ENCODE measurements at places on chromosomes 6 and 20.

DNA sequence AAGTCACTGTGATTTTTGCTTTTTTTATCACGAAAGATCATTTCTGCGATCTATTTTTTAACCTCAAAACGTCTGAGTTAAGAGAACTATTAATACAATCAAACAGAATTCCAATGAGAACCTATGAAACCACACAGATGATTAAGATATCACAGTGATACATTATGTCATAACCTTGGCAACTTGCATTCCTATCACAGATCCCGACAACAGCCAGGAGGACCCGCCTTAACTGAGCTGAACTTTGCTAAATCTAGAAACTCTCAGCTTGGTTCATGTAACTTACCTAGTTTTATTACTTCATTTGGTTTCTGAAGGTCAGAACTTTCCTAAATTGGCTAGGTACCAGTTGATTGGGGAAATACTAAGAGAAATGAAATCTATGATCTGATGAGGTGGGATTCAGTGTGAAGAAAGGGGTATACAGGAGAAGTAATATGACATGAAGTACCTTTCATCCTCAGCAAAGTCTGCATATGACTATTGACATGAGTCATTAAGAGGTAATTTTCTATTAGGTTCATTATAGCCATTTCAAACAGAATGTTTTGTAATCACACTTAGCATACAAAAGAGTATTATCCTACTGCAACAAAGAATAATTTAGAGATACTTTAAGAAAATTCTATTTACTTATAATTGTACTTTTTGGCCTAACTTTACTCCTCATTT lies 11.2 kb downstream of the LYRM4 start:
- DNase-seq, result no peak

DNA sequence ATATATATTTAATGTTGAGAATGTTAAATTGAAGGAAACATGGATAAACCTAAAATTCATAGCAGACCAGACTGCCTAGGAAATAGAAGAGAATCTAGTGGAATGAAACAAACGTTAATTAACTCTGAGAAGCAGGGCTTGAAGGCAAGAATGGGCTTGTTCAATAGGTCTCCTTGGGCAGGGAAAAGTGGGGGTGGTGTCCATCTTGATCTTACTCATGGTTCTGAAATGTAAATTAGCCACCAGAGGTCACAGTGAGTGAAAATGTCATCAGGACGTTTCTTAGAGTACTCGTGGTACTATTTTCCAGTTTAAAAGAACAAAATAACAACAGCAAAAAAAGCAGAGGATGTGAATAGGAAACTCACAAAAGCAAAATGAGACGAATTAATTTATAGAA lies 66.8 kb upstream of the BTBD3 start:
- DNase-seq, result no peak

DNA sequence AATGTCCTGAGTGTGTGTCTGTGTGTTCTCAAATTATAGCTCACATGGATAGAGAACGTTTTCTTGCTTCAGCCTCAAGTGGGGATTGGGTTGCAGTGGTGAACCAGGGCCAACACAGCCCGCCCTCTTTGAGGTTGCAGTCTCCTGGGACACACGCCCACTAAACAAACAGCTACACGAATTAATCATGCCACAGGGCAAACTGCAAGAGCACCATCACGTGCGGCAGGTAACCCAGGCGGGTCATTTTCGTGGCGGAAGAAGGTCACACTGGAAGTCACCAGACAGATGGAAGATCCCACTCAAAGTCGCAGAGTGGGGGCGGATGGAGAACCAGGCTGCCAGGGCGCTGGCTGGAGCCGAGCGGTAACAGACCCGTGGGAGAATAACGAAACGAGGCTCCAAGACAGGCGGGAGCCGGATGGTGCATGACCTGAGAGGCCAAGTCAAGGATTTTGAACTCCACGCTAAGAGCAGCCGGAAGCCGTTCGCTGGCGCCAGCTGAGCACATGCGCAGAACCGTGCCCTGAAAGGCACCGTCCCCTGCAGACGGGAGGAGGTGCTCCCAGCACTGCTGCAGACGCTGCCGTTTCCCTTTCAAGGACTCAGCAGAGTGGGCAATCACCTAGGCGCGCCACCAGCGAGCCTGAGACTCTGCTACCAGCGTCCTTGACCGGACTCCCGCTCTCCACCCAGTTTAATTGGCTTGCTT lies 10.7 kb downstream of the DLL1 start:
- no peak for DNase-seq

DNA sequence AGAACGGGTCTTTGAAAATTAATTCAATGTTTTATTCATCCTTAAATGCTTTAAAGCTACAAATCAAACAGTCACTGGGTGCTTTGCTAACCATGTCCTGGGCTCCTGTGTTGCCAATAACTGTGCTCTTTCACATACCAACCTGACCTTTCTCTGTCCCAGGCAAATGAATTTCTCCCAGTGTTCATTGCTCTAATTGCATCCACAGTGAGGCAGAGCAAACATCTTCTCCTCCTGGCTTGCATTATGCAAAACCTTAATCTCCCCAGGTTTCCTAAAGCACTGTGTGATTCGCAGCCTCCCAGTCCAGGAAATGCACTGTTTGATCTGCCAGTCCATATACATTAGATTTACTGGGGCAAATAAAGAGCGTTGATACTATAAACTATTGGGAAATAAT lies 219.0 kb downstream of the PREX1 start:
- no peak for DNase-seq

GRCh38 chr6:156877126-156877863 lies 100.1 kb downstream of the ARID1B start:
- no peak for DNase-seq

GRCh38 chr6:81755551-81755950 lies 3.1 kb upstream of the TENT5A start:
- no peak for DNase-seq

- DNase-seq, result no peak
These were observed 107.6 kb downstream of the THBS2 start for GRCh38 chr6:169145991-169146501.

- DNase-seq, result no peak
These were observed 684.6 kb downstream of the RFPL4B start for GRCh38 chr6:113031591-113032238.

- DNase-seq, result no peak
These were observed 144.1 kb downstream of the MTHFD1L start for GRCh38 chr6:151009576-151009975.

GRCh38 chr6:100116411-100117194 lies 122.6 kb upstream of the MCHR2 start:
- peak; percentile 73 for DNase-seq

GRCh38 chr6:158666628-158667359 lies 16.9 kb downstream of the SYTL3 start:
- no peak for DNase-seq

DNA sequence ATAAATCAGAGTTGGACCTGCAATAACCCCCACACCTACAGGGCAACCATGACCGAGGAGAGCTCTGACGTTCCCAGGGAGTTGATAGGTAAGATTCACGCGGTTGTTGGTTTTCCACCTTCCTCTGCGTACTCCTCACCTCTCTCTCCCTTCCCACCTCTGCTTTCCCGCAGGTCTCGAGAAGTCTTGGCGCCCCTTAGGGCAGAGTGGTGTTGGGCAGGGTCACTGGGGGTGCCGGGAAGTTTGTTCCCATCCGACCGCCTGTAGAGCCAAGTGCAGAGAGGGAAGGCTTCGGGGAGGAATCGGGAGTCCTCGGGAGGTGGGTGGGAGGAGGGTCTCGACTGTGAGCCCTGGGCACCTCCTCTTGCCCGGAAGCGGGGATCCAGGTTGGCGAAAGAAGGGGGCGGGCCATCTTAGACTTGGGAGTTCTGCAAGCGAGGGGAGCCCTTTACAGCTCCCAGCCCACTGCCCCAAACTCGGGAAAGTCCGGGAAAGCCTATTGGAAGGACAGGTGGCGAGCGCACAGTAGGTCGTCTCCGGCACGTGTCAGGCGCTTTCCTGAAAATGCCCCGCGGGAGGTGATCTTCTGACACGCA lies 672 bp downstream of the CARMIL1 start:
- DNase-seq, result no peak

DNA sequence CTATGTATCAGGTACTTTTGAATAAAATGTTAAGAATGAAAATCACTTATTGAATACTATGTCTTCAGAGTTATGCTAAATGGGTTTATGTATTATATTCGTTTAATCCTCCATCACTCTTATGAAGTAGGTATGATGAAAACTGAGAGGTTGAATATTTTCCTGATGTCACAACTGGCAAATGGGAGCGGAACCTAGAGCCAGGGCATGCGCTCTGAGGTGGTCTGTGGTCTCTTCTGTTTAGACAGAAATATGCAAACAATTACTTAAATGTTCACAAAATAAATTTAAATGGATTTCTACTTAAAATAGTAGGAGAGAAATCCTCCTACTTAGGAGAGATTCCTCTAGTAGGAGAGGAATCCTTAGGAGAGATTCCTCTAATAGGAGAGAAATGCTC lies 21.3 kb upstream of the UTRN start:
- no peak for DNase-seq

GRCh38 chr6:11868392-11868791 lies 89.8 kb upstream of the ADTRP start:
- no peak for DNase-seq

DNA sequence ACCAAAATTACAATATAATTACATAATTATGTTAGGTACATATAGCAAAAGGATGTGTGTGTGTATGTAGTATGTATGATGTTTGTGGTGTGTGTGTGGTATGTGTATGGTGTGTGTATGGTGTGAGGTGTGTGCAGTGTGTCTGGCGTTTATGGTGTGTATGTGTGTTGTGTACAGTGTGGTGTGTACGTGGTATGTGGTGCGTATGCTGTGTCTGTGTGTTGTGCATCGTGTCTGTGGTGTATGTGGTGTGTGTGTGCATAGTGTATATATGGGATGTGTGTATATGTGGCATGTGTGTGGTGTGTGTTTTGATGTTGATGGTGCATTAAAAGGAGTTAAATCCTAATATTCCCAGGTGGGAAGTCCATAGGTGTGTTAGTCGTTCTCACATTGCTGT lies 62.8 kb downstream of the PLG start:
- no peak for DNase-seq

DNA sequence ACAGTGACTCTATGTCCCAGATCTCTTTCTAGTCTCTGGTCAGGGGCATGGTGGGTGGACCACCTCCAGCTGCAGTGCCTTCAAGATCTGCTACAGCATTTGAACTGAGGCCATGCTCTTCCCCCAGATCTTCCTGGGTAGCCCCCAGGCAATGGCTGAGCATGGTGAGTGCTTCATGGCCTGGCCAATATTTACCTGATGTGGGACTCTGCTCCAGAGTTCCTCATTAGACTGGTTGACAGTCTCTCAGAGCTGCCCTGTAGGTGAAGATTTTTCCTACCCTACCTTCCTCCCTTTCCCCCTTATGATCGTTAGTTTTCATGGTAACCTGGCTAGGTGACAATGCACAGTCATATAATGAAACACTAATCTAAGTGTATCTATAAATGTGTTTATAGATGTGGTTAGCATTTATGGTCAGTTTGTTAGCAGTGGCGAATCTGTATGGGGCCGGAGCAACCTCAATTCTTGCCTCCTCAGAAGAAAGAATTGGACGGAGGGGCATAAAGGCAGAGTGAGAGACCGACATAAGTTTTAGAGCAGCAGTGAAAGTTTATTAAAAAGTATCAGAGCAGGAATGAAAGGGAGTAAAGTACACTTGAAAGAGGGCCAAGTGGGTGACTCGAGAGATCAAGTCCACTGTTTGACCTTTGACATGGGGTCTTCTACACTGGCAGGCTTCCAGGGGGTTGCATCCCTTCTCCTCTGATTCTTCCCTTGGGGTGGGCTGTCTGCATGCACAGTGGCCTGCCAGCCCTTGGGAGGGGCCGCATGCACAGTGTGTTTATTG lies 256.3 kb downstream of the CD83 start:
- DNase-seq, result no peak

DNA sequence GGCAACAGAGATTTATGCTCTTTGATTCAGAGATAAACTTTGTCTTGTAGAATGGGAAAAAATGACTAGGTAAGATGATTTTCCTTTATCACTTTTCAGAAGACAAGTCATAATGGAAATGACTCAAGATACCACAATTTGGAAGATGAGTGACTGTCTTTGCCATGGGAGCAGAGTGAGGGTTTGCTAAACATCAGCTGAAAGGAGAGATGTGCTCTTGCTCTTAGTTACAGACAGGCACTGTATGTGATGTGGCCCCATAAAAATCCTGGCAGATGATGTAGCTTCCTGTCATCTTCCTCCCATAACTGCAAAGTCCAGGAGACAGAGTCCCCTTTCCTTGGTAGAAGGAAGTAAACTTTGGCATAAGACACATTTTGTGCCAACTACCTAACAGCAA lies 47.6 kb downstream of the BACH2 start:
- DNase-seq, result no peak

GRCh38 chr6:151286214-151286613 lies 46.4 kb downstream of the AKAP12 start:
- DNase-seq, result no peak

GRCh38 chr6:169415179-169415578 lies 161.5 kb upstream of the THBS2 start:
- no peak for DNase-seq

- no peak for DNase-seq
These were observed 6.9 kb upstream of the PPP1R3G start for GRCh38 chr6:5078121-5078669.

DNA sequence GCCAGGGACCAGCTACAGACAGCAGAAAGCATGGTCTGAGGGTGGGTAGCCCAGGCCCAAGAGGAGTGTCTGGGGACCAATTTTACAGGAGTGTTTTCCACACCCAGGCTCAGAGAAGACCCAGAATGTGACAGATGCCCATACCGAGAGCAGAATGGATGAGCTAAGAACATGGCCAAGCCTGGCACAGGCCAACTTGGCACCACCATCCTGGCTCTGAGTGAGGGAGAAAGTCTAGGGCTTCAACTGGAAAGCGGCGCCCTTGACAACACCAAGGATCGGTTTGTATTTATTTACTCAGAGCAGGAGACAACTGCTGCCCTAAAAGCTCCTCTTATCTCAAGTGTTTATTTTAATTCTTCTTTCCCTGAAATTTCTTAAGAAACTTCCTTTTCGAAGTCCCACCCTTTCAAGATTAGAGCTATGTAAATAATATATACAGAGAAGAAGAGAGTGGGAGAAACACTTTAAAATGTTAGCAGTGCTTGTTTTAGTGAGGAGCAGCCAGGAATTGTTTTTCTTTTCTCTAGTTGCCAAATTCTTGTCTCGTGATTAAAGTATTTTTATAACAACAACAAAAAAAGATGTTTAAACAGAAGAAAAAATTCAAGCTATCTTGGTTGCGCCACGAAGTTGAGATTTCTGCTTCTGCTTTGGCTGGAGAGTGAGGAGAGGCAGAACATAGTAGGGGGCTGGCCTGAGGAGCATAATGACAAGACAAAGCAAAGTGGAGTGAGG lies 16.2 kb downstream of the TNXB start:
- DNase-seq, result no peak

- DNase-seq, result no peak
These were observed 4.0 kb downstream of the CDKN1A start for GRCh38 chr6:36682328-36683144.

- no peak for DNase-seq
These were observed 188.5 kb downstream of the CDH4 start for GRCh38 chr20:61440548-61441055.

GRCh38 chr20:62908971-62909791 lies 17.1 kb downstream of the DIDO1 start:
- DNase-seq, result no peak
